ENCODE measurements at places on chromosomes 3 and 15.
A peak's percentile ranks its signal among the peaks of the same experiment; 100 is the strongest.

DNA sequence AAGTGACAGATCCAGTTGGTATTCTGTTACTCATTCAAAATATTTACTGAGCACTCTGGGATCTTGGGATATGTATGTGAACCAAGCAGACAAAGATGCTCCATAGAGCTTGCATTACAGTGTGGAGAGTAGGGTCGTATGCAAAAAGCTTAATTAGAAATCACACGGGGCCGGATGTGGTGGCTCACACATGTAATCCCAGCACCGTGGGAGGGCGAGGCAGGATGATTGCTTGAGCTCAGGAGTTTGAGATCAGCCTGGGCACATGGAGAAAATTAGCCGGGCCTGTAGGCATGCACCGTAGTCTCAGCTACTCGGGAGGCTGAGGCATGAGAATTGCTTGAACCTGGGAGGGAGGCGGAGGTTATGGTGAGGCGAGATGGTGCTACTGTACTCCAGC is 68.7 kb upstream of the MB21D2 start:
- no peak for DNase-seq

GRCh38 chr3:169668072-169668956 is 4.8 kb upstream of the MECOM start:
- peak; percentile 1 for DNase-seq

GRCh38 chr15:74869726-74870407 is 3.3 kb downstream of the SCAMP2 start:
- no peak for DNase-seq

GRCh38 chr3:8851703-8852102 is 82.3 kb upstream of the OXTR start:
- no peak for DNase-seq

GRCh38 chr3:186901135-186901734 is 29.1 kb upstream of the ST6GAL1 start:
- no peak for DNase-seq

All from activated CD4-positive, CD25-positive, alpha-beta regulatory T cell (primary cell).